ENCODE measurements at places on chromosomes 5 and 9.

DNA sequence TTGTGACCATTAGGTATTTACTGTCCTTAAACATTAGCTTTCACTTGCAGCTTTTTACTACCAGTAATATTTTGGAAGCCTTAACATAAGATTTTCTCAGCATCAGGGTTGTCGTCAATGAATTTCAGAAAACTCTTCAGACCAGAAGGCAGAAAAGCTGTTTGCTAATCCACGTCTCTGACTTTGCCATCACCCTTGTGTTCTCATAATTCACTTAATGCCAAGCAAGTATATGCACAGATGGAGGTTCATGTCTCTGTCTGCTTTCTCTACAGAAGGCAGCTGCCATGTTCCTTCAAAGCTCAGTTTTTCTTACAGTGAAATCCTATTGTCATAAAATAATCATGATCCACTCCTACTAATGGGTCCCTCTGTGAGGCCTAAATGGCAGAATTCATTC lies 37.7 kb upstream of the LRRC19 start:
- DNase-seq: no peak

GRCh38 chr9:99678566-99678965 lies 143.1 kb upstream of the NR4A3 start:
- no peak for DNase-seq

DNA sequence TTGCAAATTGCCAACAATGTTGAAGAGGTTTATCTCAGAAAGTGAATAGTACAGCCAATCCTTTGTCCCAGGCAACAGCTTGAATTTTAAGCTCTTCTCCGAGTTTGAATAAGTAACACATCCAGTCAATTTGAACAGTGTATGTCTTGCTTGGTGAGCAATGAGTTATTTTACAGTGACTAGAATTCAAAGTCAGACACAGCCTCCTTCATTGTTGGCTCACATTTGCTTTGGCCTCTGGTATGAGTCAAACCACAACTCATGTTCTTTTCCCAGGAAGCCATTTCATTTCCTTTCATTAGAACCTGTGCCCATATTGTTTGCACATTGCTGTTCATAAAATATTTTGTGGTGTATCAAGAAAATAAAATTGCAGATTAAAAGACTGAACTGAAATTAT lies 622.0 kb upstream of the DAB2 start:
- peak; percentile 95 for DNase-seq

GRCh38 chr9:27548055-27548741 lies 18.6 kb upstream of the MOB3B start:
- peak; percentile 57 for DNase-seq

- DNase-seq: no peak
Measured at GRCh38 chr5:58486290-58486689, 4.9 kb upstream of the GAPT start.

GRCh38 chr9:19313573-19313972 lies 66.5 kb downstream of the RPS6 start:
- DNase-seq: no peak

- DNase-seq: no peak
Measured at GRCh38 chr9:135924628-135925338, 17.4 kb upstream of the CAMSAP1 start.

GRCh38 chr9:114954956-114955582 lies 24.7 kb upstream of the TNFSF8 start:
- no peak for DNase-seq

DNA sequence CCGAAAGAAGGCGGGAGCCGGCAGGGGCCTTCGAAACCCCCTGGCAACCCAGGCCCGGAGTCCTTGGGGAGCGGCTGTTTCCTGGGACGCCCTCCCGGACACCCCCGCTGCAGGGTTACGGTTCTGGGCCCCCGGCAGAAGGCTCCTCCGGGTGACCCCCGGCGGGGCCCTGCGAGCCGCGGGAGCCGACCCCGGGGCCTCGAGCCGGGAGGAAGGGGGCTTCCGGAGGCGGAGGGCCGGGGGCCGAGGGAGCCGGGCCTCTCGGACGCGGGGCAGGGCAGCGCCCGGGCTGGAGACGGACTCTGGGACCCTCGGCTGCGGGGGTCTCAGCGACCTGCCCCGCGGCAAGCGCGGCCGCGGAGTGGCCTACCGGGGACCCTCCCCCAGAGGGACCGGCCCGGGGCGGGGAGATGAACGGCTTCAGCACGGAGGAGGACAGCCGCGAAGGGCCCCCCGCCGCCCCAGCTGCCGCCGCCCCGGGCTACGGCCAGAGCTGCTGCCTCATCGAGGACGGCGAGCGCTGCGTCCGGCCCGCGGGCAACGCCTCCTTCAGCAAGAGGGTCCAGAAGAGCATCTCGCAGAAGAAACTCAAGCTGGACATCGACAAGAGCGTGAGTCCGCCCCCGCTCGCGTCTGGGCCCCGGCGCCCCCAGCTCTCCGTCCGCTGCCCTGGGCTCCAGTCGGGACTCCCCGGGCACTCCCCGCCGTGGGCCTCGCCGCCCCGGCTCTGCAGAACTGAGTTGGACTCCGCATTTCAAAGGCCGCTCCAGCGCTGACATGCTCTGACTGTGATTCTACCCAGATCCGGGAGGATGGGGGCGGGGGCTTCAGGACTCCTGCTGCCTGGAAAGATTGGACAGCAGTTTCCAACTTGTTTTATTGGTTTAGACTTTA lies 645 bp downstream of the SAP30L start:
- peak; percentile 49 for DNase-seq

- peak; percentile 97 for DNase-seq
Measured at GRCh38 chr5:15008476-15008875, 136.9 kb upstream of the ANKH start.

GRCh38 chr5:159783726-159784247 lies 132.5 kb upstream of the ADRA1B start:
- DNase-seq: no peak

GRCh38 chr5:96969366-96969765 lies 33.5 kb downstream of the LNPEP start:
- DNase-seq: no peak

- DNase-seq: no peak
Measured at GRCh38 chr5:11009576-11009975, 248.5 kb upstream of the DAP start.

GRCh38 chr9:91045041-91045440 lies 243.4 kb downstream of the SYK start:
- DNase-seq: peak; percentile 49

- no peak for DNase-seq
Measured at GRCh38 chr5:55626790-55627189, 85.3 kb downstream of the SLC38A9 start.

GRCh38 chr5:150513375-150514309 lies 5.7 kb downstream of the NDST1 start:
- DNase-seq: no peak

- peak; percentile 63 for DNase-seq
Measured at GRCh38 chr5:120446068-120446492, 18.0 kb upstream of the PRR16 start.

- no peak for DNase-seq
Measured at GRCh38 chr5:172207511-172207910, 13.5 kb downstream of the EFCAB9 start.

- peak; percentile 57 for DNase-seq
Measured at GRCh38 chr5:61330845-61331406, 1.1 kb upstream of the ZSWIM6 start.

DNA sequence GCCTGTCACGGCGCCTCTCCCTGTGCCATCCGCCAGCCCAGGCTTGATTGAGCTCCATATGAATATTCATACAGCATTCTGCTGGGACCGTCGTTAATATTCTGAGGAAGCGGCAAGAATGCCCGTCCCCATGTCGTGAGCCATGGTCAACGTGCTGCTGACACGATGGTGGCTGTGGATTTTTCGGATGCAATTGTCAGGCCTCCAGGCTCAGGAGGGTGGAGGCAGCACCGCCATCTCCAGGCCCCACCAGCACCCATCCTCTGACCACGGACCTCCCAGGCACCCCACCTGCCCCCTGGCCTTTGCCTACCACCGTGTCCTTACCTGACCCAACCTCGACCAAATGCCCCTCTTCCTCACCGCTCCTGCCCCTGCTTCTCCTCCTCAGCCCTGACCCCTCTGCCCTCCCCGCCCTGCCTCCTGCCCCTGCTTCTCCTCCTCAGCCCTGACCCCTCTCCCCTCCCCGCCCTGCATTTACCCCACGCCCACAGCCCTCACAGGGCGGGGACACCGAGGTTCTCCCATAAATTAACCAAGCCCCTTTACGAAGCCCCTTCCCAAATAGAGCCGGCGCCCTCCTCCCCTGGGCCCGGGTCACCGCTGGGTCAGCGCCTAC lies 9.9 kb downstream of the TMEM250 start:
- DNase-seq: no peak

DNA sequence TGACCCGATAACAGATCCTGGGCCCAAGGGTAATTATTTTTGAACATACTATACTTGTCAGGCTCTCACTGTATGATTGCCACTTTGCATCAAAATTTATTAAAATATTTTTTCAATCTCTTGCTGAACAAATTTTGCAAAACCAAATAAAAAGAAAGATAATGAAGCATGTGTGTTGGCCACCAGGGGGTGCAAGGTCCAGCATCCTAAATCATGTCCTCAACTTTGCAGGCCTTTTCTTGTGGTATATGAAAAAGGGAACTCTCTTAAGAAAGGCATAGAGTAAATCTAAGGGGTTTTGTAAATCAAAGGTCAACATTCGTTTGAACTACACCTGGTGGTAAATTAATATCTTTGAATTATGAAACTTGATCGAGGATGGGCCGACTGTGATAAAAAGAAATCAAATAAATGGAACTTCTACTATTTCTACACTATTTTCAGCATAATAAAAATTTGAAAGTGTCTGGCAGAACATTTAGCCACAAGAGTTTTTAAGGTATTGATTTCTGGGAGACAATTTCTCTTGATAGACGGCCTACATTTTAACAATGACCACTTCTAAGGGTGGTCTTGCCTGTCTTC lies 676.5 kb downstream of the DMRTA1 start:
- peak; percentile 33 for DNase-seq

GRCh38 chr9:136485049-136486045 lies 2.5 kb upstream of the SEC16A start:
- peak; percentile 52 for DNase-seq

DNA sequence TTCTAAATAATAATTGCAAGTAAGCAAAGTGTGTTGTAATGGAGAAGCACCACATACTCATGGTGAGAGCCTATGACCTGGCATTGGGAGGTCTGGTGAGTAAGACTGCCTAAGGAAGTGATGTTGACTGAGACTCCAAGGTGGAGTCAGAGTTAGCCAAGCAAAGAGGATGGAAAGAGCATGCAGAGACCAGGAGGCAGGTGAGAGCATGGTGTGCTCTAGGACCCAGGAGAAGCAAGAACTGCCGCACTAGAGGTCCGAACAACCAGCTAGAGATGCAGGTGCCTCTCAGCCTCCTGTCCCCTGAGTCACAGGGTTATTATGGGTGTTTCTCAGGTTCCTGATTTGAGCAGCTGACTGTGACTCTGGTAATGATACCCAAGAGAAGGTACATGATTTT lies 27.3 kb downstream of the ANP32B start:
- DNase-seq: peak; percentile 92

- no peak for DNase-seq
Measured at GRCh38 chr5:96584712-96585111, 77.5 kb upstream of the CAST start.

GRCh38 chr5:132999246-132999645 lies 27.1 kb downstream of the ZCCHC10 start:
- DNase-seq: no peak

DNA sequence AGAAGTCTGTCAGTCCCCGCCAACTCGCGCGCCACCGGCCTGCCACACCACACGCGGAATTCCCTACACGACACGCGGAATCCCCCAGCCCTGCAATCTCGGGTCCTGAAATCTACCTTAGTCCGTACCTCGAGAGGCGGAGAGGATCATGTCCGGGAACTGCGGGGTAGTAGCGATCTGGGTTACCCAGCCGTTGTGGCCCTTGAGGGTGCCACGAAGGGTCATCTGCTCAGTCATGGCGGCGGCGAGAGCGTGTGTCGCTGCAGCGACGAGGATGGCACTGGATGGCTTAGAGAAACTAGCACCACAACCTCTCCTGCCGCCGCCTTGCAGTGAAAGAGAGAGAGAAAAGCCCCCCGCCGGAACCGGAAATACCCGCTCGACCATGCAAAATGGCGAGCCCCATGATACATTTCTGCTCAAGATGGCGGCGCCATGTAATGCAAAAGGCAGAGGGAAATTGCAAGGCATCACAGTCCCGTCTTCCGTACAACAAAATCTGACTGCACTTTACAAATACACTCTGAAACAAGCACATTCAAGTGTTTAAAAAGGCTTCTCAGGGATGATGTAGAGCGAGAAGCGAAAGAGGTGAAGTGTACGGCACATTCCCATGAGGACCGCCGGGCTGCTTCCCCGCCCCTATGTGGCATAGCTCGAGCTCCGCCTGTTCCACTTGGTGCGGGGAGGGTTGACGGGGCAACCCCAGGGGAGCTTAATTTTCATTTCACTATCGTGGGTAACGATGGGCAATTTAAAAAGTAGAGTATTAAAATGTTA lies at the start of gene RACK1:
RACK1 (minus strand) TSS at position 343 of the 780 bp plus-strand sequence; CDS start at position 237, 106 bp downstream.
- peak; percentile 77 for DNase-seq

DNA sequence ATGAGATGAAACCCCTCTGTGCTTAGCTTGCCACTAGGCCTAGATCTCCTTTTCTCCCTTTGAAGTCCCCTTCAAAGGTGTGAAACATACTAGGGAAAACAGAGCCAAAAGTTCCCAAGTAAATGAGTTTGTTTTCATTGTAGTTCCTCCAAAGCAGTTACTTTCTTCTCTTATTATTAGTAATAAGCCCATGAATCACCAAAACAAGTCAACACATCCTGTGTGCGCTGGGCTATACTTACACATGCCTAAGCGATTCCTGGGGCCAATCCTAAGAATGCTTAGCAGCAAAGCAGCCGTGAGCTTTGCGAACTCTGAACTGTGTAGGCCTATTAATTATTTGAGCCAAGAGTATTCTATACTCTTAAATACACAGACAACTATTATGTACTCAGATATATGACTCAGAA lies 7.6 kb downstream of the ENC1 start:
- peak; percentile 79 for DNase-seq

DNA sequence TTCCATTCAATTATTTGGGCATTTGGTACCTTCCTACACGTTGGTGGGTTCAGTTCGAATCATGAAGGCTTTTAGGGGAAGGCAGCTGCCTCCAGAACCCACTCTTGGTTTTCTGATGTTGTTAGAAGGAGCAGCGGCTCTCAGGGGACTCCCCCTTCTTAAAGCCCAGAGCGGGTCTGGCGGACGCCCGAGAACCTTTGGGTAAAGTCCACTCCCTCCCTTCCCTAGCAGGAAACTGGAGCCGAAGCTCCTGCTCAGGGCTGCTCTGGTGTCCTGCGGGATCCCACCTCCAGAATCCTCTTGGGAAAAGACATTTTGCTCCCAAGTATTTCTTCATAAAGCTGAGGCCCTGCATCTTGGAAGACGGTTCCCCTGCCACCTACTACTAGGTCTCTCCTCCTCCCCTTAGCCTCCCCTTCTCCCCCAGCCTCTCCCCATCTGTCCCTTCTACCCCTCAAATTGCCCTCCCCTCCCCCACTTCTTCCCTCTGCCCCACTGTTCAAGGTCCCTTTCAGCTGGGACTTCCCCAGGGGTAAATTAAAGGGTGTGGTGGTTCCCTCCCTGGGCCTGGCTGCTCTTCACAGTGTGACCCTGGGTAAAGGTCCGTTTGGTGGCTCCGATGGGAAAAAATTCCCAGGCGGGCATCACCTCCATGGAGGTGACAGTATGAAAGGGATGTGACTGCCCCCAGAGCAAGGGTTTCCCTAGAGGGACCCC lies 9.3 kb downstream of the IRX4 start:
- no peak for DNase-seq

Data from renal cortical epithelial cell (primary cell).